Right atrium auricular region (tissue), 2 donors: ENCODE measurements at places on chromosomes 6 and 20. TPM values are rescaled to one million over a fixed set of nuclear protein-coding genes. Genes with fewer than 3 reads are reported as not detected.

GRCh38 chr20:43533060-43533459 lies 25.6 kb downstream of the L3MBTL1 start:
- no peak for DNase-seq

GRCh38 chr20:54090230-54091119 lies 20.1 kb upstream of the BCAS1 start:
- no peak for DNase-seq

- DNase-seq, result no peak
These were observed 37.8 kb downstream of the SLC2A12 start for GRCh38 chr6:134014588-134015137.

GRCh38 chr6:1851681-1852456 lies 242.2 kb downstream of the FOXC1 start:
- DNase-seq, result no peak

DNA sequence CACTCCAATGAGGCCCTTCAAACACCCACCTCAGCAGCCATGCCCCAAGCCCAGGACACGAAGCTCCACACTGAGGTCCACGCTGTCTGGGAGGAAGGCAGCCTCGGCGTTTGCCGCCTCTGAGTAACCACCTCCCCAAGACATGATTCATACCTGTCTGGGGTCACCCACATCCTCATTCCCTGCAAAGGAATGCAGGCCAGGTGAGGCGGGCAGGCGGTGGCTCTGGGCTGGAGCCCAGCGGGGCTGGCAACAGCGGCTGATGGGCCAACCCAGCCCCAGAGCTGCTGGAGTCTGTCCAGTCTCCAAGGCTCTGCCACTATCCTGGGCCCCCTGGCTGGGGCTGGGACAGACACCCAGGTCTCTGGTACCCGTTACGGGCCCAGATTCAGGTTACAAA lies 14.8 kb downstream of the PMEPA1 start:
- DNase-seq, result no peak

DNA sequence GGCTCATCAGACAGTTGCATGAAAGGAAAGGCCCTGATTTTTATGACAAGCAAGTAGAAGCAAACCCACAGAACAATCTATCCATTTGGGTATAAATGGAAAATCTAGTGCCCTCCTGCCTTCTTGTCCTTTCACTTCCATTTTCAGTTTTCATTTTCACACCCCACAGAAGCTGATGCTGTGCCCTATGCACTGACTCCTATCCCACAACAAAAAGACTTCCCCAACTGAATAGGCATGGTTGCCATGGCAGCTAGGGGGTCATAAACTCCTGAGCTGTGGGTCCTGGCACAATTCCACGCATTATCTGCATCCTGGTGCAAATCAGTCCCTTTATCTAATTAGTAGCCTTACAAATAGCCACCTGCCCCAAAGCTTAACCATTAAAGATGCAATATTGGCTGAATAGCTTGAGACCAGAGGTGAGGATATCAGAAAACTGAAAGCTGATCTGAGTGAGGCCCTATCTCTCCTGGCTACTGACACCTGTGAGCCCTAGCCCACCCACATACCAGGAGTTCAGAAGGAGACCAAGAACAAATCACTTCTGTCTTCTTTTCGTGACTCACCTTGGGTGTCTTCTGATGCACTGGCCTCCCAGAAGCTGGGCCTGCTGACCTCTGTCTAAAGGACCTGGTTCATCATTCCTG lies 34.9 kb upstream of the HEY2 start:
- no peak for DNase-seq

DNA sequence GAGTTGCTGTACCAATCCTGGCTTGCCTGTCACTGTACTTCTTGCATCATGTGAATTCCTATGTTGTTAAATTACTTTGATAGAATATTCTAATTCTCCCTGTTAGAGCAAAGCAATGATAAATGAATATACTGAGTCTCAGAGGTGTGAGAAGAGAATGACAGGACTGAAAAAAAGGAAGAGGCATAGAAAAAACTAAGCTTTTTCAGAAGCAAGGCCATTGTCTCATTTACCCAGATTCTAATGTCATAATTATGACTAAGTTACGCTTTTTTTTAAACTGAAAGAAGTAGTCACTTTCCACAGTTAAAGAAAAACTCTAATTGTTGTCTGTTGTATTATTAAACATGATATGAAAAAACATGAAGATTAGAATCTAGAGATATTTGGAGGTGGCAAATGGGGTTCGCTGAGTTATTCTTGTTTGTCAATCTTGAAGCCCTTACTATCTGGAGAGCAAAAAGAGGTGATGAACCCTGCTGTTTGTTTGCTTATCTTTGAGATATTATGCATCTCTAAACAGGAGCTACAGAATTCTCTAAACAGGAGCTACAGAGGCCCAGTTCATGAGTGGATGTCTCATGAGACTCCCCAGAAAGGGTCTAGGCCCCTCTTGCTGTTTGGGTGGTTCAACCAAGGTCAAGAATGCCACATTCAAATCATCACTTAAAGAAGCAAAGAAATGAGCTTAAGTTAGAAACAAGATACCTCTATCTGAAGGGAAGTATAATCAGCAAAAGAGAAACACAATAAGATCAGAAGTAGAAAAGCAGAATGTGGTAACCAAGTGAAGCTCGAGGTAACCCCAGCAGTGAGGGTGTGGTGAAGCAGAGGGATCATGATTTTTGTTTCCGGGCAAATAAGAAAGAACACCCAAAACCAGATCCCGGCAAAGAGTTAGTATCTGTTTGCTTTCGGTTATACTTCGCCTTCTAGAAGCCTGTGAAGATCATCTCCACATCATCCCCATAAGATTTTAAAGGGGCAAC lies 33.3 kb upstream of the THEMIS start:
- DNase-seq, result no peak

DNA sequence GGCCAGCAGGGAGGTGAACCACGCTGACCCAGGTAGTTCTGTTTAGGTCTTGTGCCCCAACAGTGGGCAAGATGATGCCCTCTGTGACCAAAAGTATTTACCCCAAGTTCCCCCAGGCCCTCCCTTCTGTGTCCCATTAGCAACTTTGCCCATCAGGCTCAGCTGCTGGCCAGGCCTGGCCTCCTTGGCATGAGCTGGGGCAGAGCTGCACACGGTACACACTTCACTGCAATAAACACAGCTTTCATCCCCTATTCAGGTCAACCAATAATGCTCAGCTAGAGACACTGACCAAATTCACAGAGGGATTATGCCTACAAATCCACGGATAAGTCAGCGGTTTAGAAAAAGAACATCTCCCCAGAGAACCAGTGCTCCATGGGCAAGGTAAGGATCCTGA lies 103.7 kb downstream of the SLC23A2 start:
- no peak for DNase-seq

DNA sequence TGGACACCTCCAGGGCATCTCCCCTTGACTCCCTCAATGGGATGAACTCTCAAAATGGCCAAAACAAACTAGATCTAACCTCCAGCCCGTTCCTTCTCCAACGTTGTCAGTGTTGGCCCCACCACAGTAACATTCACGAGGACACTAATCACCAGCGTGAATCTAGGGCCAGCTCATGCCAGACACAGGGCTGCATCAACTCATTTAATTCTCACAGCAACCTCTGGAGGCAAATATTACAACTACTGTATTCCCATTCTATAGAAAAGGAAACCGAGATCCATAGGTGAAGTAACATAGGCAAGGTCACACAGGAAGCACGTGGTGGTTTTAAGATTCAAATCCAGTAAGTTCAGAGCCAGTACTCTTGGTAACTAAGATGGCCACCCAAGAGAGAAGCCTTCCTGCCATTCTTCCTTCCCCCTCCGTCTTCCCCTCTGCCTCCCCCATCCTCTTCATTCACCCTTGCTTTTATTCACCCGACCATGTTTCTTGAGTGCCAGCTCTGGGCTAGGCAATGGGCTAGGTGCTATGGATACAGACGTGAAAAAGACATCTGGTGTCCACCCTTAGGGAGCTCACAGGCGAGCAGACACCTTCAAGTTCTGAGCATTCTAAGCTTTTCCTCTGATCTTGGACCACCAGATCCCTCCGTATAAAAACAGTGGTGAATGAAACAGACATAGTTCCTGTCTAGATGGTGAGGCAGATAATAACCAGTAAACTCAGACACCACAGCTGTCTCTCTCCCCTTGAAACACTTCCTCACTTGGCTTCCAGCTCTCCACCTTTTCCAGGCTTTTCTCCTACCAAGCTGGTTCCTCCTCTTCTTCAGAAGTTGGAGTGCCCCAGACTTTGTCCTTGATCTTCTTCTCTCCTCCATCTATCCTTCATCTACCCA lies 9.6 kb downstream of the CCM2L start:
- no peak for DNase-seq

GRCh38 chr6:34248198-34248726 lies 544 bp downstream of the SMIM29 start:
- DNase-seq, result peak; percentile 79

DNA sequence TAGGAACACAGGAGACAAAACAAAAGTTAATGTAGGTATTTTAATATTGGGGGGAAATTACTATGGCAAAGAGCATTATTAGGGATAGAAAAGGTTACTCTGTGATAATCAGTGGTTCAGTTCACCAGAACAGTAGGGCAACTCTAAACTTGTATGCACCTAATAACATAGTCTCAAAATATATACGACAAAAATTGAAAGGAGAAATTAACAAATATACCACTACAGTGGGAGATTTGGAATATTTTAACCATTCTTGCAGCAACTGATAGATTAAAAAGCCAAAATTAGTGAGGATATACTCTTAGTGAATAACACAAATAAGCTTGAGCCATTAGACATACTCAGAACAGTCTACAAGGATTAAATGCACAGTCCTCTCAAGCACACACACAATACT lies 11.0 kb downstream of the ARMC12 start:
- DNase-seq, result no peak

DNA sequence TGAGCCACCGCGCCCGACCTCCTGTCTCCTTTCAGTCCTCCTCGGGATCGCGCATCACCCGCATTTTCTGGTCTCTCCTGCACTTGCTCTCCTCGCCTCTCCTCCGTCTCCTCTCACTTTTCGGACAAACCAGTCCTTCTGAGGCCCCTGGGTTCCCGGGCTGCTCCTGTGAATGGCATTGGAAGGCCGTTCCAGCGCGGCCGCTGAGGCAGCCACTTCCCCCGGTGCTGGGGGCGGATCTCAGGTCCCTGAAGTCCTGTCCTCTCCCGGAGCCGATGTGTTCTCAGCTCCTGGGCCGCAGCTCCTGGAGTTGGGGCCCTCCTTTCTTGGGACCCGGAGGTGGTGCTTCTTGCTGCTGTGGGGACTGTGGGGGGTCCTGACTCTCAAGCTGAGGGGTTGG lies 803 bp downstream of the MICB start:
- no peak for DNase-seq

GRCh38 chr6:118280210-118280609 lies 267.9 kb upstream of the PLN start:
- no peak for DNase-seq

DNA sequence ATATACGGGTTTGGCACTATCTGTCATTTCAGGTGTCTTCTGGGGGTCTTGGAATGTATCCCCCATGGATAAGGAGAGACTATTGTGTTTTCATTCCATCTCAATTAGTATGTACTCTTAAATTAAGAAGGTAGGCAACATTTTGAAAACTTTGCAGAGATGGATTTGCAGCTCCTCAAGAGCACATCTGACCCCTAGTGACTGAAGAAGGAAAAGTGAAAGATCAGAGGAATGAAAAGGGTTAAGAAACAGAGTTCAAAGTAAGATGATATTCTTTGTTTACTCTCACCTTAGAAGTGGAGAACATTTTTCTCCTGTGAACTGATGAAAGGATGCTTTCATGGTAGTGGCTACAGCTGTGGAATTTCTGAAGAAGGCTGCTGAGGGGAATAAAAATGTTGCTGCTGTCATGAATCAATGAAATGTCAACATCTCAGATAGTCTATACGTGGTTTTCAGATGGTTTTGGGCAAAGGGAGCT lies 41.5 kb downstream of the SH3BGRL2 start:
- no peak for DNase-seq

GRCh38 chr6:118844915-118845314 lies 49.0 kb upstream of the ASF1A start:
- DNase-seq, result no peak

DNA sequence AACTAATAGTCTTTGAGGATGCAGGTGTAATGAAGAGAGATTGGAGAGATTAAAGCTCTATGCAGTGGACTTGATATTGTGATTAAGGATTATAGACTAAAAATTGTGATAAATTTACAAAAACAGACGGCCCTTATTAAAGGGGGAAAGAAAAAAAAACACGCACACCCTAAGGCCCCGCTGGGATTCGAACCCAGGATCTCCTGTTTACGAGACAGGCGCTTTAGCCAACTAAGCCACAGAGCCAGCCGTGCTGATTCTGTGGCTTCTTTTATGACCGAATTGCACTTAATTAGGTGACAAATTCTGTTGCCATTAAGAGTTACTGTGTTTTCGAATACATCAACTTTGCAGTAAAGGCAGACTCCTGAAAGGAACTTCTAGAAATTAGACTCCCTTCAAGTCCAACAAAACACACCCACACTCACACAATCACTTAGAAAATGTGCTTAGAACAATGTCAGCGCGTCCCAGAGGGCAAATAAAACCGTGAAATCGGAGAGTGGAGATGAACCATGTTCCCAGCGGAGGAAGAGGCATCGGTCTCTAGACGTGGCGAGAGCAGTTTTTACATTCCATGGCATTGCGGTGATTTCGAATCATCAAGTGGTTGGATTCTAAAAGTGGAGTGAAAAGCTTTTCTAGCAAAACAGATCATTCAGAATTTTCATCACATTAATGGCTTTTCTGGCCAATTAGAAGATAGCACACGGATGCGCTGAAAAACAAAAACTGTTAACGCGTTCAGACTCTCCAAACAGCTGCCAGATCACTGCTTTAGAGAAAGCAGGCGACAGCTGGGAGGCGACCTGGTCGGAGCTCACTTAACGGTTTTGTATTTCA lies 122.6 kb downstream of the GPX5 start:
- no peak for DNase-seq

GRCh38 chr6:23180504-23181293 lies 611.3 kb downstream of the HDGFL1 start:
- no peak for DNase-seq

DNA sequence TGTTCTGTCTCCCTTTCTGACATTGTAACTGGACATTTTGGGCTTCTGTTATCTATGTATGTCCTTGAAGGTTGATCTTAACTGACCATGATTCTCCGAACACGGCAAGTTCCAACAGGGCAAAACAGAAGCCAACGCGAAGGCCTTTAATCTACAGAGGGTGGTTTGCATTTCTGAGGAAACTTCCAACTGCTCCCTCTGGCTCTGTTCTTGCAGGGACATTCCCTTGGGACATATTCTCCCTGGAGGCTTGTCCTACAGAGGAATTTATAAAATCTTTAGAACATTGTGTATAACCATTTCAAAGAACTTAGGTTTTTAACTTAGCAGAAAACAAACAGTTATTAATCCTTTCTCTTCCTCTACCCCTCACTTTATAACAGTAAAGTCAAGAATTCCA lies 189.0 kb upstream of the CDYL start:
- no peak for DNase-seq

TREML2 gene
- total RNA-seq, result not detected

TPBG gene
- 16.7 TPM for total RNA-seq

DEF6 gene
- 2.2 TPM for total RNA-seq

UNC5CL gene
- 0.43 TPM for total RNA-seq

HCRTR2 gene
- total RNA-seq, result not detected

PGC gene
- not detected for total RNA-seq

GPR6 gene
- total RNA-seq, result not detected

ABHD16B gene
- not detected for total RNA-seq

PRSS16 gene
- not detected for total RNA-seq

F13A1 gene
- 30.4 TPM for total RNA-seq

TBX18 gene
- total RNA-seq, result 8.2 TPM
